ENCODE measurements at places on chromosomes 12 and 14.
A peak's percentile ranks its signal among the peaks of the same experiment; 100 is the strongest.

- DNase-seq, result no peak
Observed at GRCh38 chr14:49280566-49280965, 305.6 kb downstream of the RPS29 start.

DNA sequence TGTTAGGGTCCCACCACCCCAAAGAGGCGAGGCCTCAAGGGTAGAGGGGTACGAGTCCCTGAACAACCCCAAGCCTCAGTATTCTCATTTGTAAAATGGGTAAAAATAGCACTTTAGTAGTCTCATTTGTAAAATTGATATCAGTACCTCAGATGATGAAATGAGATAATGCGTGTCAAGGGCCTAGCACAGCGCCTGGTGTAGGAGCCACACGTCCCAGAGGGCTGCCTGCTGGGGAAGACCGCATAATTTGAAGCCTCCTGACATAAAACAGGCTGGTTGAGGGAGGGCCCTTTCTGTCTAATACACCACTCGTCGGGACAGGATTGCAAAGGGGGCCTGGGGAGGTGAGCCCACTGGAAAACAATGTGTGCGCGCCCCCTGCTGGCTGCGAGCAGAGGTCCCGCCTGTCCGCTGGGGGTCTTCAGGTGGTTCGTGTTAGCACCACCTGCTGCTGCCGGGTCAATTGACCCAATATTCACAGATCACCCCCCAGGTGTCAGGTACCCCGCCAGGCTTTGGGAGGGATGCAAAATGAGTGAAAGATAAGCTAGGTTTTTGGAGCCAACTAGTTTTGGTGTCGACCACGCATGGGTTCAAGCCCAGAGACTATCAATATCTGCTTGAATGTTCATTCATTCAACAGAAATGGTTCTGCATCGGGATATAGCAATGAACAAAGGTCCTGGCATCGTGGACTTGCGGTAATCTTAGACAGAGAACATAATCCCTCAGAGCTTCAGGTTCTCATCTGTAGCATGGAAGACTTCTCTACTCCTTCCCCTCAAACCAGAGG lies 24.7 kb upstream of the IRF2BPL start:
- DNase-seq, result peak; percentile 57

DNA sequence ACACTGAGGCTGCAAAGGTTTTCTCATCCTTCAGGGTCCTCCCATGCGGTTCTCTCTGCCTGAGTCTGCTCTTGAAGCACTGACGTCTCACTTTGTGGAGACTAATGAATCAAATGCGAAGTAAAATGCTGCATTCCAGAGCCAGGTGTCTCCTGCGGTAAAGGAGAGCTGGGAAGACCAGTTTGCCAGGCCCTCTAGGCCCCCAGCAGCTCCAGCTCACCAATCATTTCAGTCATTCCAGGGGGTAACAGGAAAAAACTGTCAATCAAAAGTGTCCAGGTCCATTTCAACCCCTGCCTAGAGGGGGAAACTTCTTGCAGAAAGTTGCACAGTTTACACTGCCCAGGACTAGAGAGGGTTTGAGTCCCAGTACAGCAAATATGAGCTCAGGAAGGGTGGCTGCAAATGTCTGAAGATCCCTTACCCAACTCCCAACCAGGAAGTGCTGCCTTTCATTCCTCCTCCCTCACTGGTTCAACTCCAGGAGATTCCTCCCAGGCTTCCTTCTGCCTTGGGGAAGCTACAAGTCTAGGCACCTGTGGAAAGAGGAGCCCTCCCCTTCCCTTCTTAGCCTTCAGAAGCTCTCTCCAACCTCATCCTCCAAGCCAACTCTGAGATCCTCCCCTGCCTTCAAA lies 2.7 kb upstream of the NXPH4 start:
- no peak for DNase-seq

DNA sequence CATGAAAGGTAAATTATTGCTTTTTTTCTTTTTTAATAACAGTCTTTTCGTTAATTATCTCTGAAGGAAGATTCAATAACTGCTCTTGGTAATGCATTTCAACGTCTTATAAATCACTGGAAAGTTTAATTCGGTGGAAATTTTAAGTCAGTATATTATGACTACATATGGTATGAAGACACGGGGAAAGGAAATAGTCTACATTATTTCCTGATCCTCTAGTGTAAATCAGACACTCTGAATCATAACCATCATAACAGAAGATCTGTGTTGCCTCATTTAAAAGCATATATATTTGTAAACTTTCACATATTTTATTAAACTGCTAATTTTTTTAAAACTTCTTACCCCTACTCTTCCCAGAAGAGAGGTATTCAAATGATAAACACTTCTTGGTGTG lies 53.7 kb downstream of the EFCAB11 start:
- DNase-seq, result no peak

Measured in activated T-helper 2 cell treated with anti-CD3 and anti-CD28 coated beads, Interferon-gamma antibody, Interleukin-2, Interleukin-4, amounts not matched to agents 10 μg/mL and 5 μg/mL and 100 μg/mL, durations not matched to agents 14 hours and 24 hours and 36 hours (primary cell).